ENCODE measurements at places on chromosomes 1 and 21. TPM values are rescaled to one million over a fixed set of nuclear protein-coding genes. Genes with fewer than 3 reads are reported as not detected.

- H3K27me3 ChIP-seq, result no peaks in the 10 kb centered on the region
- no peak for DNase-seq
- H3K27ac ChIP-seq, result no peak overlapping the region
Measured at GRCh38 chr1:89881415-89882058, 60.7 kb downstream of the LRRC8D start.

GRCh38 chr1:18414872-18415447 is 65.8 kb upstream of the KLHDC7A start:
- H3K27ac ChIP-seq, result no peak overlapping the region
- H3K27me3 ChIP-seq, result no peaks in the 10 kb centered on the region
- no peak overlapping the region for H3K4me3 ChIP-seq
- DNase-seq, result no peak

DNA sequence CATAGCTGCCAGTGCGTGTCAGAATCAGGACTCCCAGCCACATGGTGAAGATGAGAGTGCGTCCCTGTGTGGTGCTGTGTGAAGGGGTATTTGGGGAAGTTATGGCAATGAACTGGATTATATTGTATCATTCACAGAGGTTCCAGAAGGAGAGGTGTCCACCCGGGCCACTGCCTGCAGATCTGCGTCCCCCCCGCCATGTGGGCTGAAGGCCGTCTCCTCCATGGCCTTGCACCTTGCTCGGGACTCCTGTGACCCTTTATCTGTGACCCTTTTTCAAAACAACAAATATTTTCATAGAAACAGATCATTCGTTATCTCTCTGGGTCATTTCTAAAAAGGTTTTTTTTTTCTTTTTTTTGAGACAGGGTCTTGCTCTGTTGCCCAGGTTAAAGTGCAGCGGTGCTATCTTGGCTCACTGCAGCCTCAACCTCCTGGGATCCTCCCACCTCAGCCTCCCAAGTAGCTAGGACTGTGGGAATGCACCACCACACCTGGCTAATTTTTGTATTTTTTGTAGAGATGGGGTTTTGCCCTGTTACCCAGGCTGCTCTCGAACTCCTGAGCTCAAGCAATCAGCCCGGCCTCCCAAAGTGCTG is 120.2 kb upstream of the ERRFI1 start:
- DNase-seq, result no peak
- H3K4me3 ChIP-seq, result no peak overlapping the region
- no peaks in the 10 kb centered on the region for H3K36me3 ChIP-seq
- no peaks in the 10 kb centered on the region for H3K27me3 ChIP-seq
- no peaks in the 10 kb centered on the region for H3K4me1 ChIP-seq
- H3K27ac ChIP-seq, result no peak overlapping the region

- H3K27me3 ChIP-seq, result no peaks in the 10 kb centered on the region
- DNase-seq, result peak; percentile 37
- peaks cover 6% of the 10 kb centered on the region for H3K4me1 ChIP-seq
Measured at GRCh38 chr1:55363268-55363667, 148.1 kb upstream of the USP24 start.

- H3K27ac ChIP-seq, result no peak overlapping the region
- DNase-seq, result no peak
- H3K27me3 ChIP-seq, result no peaks in the 10 kb centered on the region
- no peaks in the 10 kb centered on the region for H3K4me1 ChIP-seq
- no peak overlapping the region for H3K4me3 ChIP-seq
- no peaks in the 10 kb centered on the region for H3K36me3 ChIP-seq
Measured at GRCh38 chr1:45275054-45275453, 51.6 kb upstream of the HPDL start.

ARHGEF10L gene
- 15.0 TPM for total RNA-seq

C1QTNF12 gene
- 2.5 TPM for total RNA-seq

GRCh38 chr1:209883341-209883971 is 54.6 kb upstream of the SYT14 start:
- no peak overlapping the region for H3K4me3 ChIP-seq
- no peaks in the 10 kb centered on the region for H3K27me3 ChIP-seq
- H3K4me1 ChIP-seq, result no peaks in the 10 kb centered on the region

GRCh38 chr1:93710499-93711453 is 29.1 kb upstream of the BCAR3 start:
- peaks cover 11% of the 10 kb centered on the region for H3K4me1 ChIP-seq
- no peaks in the 10 kb centered on the region for H3K36me3 ChIP-seq
- no peak overlapping the region for H3K27ac ChIP-seq
- H3K27me3 ChIP-seq, result no peaks in the 10 kb centered on the region
- DNase-seq, result no peak

DNA sequence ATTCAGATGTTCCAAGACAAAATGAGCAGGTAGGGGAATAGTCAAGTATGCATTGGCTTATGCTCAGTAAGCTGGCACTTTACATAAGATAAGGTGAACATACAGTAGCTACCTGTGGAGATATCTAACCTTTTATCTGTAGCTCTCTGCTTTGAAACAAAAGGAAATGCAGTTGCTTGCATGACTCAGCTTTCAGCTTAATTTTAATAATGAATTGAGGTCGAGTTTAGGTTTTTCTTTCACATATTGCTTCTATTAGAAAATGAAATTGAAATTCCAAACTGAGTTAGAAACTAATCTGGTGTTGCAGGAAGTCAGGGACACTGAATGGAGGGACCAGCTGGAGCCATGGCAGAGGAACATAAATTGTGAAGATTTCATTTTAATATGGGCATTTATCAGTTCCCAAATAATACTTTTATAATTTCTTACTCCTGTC is 8.3 kb downstream of the FRRS1 start:
- H3K27me3 ChIP-seq, result no peaks in the 10 kb centered on the region
- H3K4me1 ChIP-seq, result no peaks in the 10 kb centered on the region
- DNase-seq, result no peak
- no peak overlapping the region for H3K4me3 ChIP-seq
- no peaks in the 10 kb centered on the region for H3K36me3 ChIP-seq
- no peak overlapping the region for H3K27ac ChIP-seq

DNA sequence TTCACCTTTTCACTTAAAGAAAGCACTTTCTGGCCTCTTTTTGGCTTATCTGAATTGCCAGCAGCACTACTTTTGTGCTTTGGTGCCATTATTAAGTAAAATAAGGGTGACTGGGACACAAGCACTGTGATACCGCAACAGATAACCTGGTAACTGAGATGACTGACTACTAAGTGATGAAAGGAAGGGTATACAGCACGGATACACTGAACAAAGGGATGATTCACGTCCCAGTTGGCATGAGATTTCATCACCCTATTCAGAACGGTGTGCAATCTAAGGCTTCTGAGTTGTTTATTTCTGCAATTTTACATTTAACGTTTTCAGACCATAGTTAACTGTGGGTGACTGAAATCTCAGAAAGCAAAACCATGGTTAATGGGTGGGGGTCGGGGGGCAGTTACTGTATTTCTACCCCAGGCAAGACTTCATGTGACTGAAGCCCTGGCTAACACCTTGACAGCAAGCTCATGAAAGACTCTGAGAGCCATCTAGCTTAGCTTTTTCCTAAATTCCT is 102.8 kb downstream of the CLIC6 start:
- no peak for DNase-seq
- no peaks in the 10 kb centered on the region for H3K36me3 ChIP-seq
- H3K4me1 ChIP-seq, result no peaks in the 10 kb centered on the region
- no peak overlapping the region for H3K4me3 ChIP-seq

DNA sequence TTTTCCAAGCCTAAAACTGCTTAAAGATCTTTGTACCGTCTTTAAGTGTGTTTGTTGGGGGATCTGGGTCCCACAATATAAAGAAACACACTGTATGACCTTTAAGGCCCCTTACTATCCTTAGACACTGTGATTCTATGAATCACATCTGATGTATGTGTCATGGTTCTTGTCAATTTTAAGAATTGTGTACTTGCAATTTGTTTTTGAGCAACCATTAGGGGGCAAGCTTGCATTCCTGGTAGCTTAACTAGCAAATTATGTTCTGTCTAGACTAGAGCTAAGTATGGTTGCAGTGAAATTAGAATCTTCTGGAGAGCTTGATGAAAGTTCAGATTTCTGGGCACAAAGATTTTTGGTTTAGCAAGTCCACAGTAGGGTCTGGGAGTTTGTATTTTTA is 219.5 kb downstream of the TPR start:
- H3K27me3 ChIP-seq, result no peaks in the 10 kb centered on the region
- peak; percentile 60 for DNase-seq
- no peaks in the 10 kb centered on the region for H3K36me3 ChIP-seq

- H3K4me1 ChIP-seq, result no peaks in the 10 kb centered on the region
- no peaks in the 10 kb centered on the region for H3K27me3 ChIP-seq
- no peak for DNase-seq
- H3K36me3 ChIP-seq, result no peaks in the 10 kb centered on the region
- H3K4me3 ChIP-seq, result no peak overlapping the region
- H3K27ac ChIP-seq, result no peak overlapping the region
Measured at GRCh38 chr1:188778578-188778977, 1699.1 kb downstream of the BRINP3 start.

- DNase-seq, result no peak
- no peaks in the 10 kb centered on the region for H3K4me1 ChIP-seq
- H3K27ac ChIP-seq, result no peak overlapping the region
- H3K4me3 ChIP-seq, result no peak overlapping the region
Measured at GRCh38 chr1:58310881-58311280, 235.6 kb downstream of the OMA1 start.

DNA sequence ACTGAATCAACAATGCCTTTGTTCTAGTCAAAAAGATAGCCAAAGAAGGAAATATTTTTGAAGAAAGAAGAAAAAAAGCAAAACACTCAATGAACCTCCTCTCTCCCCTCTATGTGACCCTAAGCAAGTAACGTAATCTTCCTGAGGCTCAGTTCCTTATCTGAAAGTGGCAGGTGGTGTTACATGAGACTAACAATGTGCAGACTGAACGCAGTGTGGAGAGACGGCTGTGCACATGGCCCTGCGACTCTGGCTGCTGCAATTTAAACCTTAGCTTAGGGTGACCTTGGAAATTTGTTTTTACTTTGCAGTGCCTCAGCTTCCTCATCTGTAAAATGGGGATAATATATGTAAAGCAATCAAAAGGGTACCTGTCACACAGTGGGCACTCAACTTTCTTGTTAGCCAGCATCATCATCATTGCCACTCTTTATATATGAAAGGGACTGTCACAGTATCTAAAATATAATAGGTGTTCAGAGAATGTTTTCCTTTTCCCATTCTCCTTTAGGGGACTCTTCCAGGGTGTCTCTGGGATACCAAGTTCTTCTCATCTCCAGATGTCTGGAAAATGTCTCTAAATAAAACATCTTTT is 100.1 kb upstream of the JUN start:
- DNase-seq, result peak; percentile 79
- no peak overlapping the region for H3K4me3 ChIP-seq
- H3K36me3 ChIP-seq, result no peaks in the 10 kb centered on the region
- H3K27me3 ChIP-seq, result no peaks in the 10 kb centered on the region

PRAMEF11 gene
- total RNA-seq, result not detected

PGLYRP4 gene
- total RNA-seq, result 3.1 TPM

GRCh38 chr1:35115459-35116383 is 36.5 kb downstream of the ZMYM1 start:
- peaks cover 16% of the 10 kb centered on the region for H3K36me3 ChIP-seq
- DNase-seq, result no peak
- no peaks in the 10 kb centered on the region for H3K27me3 ChIP-seq
- H3K4me1 ChIP-seq, result peaks cover 3% of the 10 kb centered on the region

GRCh38 chr1:209879539-209879938 is 51.8 kb downstream of the UTP25 start:
- H3K4me3 ChIP-seq, result no peak overlapping the region
- DNase-seq, result no peak
- no peak overlapping the region for H3K27ac ChIP-seq
- H3K4me1 ChIP-seq, result no peaks in the 10 kb centered on the region

NHLH1 gene
- 0.09 TPM for total RNA-seq

GRCh38 chr1:50917138-50918137 is 42.6 kb downstream of the FAF1 start:
- H3K27me3 ChIP-seq, result no peaks in the 10 kb centered on the region
- H3K27ac ChIP-seq, result no peak overlapping the region
- no peak overlapping the region for H3K4me3 ChIP-seq
- DNase-seq, result no peak
- no peaks in the 10 kb centered on the region for H3K36me3 ChIP-seq

Measured in lung (tissue), 17 donors.